ENCODE measurements at places on chromosomes 7 and 10.

DNA sequence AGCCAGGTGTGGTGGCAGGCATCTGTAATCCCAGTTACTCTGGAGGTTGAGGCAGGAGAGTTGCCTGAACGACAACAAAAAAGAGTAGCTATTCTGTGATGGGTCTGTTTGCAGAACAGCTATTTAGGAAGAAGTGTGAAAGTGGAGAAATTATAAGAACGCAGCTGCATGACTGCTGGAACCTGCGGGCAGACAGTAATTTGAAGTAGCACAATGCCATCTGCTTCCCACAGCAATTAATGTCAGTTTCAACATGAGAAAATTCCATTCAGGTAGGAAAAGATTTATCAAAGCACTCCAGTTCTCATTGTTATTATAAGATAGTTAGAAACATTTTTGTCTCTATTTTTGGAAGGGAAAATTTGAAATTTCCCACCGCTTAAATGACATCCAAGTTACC is 21.5 kb downstream of the LAMB1 start:
- no peak for DNase-seq

DNA sequence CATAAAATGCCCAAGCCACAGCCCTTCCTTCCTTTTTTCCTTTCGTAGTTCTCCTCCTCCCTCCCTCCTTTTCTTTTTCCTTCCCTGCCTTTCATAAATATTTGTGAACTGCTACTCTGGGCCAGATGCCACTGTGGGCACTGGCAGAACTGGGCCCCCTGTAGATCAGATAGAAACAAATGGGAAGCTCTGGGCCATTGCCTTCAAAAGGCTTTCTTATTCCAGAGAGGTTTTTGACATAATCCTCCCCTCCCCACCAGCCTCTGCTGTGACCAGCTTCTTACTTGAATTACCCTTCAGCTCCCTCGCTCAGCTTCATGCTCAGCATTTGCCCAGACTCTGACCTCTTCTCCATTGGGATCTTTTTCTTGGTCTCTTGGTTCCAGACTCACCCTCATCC is 886.8 kb downstream of the LRMDA start:
- no peak for DNase-seq

DNA sequence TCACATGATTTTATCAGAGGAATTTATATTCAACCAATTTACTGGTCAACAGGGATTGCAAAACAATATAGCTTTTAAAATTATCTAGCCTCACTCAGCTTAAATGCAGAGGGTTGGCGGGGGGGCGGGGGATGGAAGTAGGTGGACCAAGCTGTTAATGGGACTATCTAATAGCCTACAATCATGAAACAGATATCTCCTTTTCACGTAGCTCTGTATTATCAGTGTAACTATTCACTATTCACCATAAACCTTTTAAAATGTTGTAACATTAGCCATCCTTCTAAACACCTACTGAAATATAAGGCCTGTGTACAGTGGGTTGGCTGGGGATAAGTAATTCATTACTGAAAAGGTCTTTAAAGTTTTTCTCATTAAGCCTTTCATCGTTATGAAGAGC is 56.2 kb downstream of the MINDY3 start:
- no peak for DNase-seq

DNA sequence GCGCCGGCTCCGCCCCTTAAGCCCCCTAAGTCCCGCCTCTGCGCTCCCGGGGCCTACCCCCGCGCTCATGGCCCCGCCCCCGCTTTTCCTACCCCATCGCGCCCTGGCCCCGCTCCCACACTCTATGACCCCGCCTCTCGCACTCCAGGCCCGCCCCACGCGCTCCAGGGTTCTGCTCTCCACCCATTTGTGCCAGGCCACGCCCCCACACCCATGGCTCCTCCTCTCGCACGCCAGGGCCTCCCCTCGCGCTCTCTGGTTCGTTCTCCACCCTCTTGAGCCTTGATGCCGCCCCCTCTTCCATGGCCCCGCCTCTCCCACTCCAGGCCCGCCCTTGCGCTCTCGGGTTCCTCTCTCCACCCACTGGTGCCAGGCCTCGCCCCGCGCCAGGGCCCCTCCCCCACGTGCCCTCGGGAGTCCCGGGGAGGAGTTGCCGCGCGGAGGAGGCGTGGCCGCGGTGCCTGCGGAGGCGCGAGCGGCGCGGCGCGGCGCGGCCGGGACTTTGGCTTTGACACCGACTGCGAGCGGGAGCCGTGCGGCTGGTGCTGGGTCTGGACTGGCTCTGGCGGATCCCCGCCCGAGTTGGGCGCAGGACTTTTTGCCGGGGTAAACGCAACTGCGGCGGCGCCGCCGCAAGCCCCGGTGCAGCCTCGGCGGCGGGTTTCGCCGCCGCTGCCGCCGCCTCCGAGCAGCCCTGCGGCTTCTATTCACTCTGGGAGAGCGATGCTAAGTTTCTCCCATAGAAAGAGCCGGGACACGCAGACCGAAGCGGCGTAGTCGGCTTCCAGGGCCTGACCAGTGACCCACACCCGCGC is at the start of gene EEPD1:
Gene EEPD1, plus strand, starts transcription at position 499 of the 815 bp plus-strand sequence. CDS start 1,071 bp downstream, outside the sequence.
- peak; percentile 93 for DNase-seq

DNA sequence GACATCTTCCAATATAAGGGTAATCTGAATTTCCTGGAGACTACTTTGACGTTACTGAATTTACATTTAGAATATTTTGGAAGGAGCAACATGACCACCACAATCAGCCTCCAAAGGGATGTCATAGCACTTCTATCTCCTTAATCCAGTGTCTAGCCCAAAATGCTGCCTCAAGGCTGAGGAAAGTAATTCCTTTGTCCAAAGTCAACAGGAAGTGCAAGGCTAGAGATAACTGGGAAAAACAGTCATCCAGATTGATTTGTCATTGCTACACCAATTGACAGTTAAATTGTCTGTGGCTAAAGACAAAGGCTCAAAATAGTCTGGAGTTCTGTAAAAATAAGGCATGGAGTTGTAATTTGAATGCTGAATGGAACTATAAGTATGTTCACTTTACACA is 3.9 kb upstream of the TFPI2 start:
- peak; percentile 28 for DNase-seq

- no peak for DNase-seq
Measured at GRCh38 chr10:75959912-75960311, 528.5 kb downstream of the LRMDA start.

GRCh38 chr10:92506336-92506735 is 67.6 kb downstream of the IDE start:
- DNase-seq: no peak

GRCh38 chr7:113200281-113200680 is 81.9 kb upstream of the SMIM30 start:
- DNase-seq: no peak

GRCh38 chr10:24451325-24451820 is 242.4 kb downstream of the KIAA1217 start:
- DNase-seq: no peak

DNA sequence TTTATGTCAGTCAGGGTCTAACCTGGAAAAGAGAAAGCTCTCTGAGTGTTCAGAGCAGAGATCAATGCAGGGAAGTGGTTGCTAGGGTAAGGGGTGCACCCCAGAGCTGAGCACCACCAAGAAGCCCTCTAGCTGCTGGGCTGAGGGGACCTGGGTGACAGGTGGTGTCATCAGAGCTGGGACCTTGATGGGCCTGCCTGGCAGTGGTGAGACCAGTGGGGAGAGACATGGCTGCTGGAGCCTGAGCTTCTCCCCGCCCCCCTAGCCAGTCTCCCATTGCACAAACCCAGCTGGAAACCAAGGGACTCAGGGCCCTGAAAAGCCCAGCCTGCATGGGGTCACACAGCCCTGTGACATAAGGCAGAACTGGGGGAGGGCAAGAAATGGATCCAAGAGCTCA is 49.1 kb upstream of the OSBPL3 start:
- no peak for DNase-seq

GRCh38 chr10:35211390-35211789 is 84.7 kb downstream of the CREM start:
- DNase-seq: no peak

GRCh38 chr7:96654630-96655188 is 54.9 kb downstream of the SEM1 start:
- DNase-seq: no peak

- DNase-seq: no peak
Measured at GRCh38 chr7:19470031-19470430, 238.8 kb downstream of the POLR1F start.

DNA sequence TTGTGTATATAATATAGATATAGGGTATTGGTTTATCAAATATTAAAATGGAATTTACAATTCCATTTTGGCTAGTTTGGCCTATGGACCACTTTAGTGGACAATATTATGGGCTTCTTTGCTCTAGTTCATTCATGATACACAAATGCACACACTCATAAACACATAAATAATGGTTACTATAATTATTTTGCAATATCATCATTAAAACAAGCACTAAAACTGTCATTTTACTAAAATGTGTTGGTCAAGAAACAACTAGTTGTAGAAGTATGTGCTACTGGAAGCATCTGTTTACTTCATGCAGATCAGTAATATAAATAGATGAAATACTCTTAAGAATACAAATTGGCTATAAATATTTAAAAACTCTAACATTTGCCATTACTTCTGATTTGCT is 1074.3 kb downstream of the KCNMA1 start:
- DNase-seq: no peak

All from bronchial epithelial cell (primary cell).